ENCODE measurements at places on chromosomes 7 and 10.
A peak's percentile ranks its signal among the peaks of the same experiment; 100 is the strongest.

DNA sequence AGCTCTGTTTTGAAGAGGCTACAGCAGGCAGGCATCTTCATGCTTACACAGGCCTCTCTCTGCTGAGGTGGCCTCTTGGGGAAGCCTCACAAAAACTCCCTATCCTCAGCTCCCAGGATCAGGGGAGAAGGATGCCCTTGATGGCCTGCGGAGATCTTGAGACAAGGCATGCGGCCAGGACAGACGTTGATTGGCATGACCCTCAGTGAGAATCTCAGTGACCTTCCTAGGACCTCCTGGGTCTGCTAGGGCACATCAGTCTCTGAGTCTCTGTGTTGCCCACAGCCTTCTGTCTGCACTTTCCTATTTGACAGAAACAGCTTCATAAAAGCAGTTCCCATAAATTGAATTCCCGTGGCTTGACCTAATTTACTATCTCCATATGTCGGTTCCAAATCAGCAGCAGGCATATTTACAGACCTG is 1005.8 kb upstream of the C7orf33 start:
- DNase-seq, result no peak

- DNase-seq, result no peak
Observed at GRCh38 chr7:50952544-50952943, 169.8 kb upstream of the GRB10 start.

DNA sequence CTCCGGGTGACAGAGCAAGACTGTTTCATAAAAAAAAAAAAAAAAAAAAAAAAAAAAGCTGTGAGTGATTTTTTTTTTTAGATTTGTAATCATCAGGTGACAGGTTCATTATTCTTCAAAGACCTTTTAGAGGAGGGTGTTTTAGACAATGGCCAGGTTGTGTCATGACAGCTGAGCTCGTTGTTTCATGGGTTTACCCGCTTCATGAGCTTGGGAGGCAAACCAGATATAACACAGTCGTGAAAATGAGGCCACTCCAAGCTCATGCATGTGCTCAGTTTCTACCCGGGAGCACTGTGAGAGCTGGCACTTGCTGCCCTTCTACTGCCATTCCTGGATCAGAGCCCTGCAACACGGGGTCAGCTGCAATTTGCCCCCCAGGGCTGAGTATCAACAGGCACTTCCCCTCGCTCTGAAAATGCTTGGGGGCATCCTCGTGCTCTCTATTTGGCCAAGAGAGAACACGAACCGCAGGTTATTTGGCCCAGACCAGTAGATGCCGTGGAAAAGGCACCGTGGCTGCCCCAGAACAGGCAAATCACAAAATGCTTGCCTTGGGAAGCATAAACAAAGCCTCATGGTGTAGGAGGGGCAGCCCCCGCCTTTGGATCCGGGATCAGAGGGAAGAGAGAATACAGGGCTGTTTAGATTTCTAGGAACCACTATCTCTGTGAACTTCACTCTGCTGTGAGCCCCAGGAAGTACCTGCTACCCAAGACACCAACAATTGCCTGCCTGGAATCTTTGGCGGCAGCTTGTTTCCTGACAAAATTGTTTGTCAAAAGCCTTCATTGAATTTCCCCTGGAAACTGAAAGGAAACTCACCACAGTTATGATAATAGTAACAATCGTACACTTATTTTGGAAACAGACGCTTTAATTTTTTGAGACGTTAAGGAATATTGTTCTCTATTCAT is 371.0 kb downstream of the FRMD4A start:
- no peak for DNase-seq

- peak; percentile 55 for DNase-seq
Observed at GRCh38 chr10:3761021-3761686, 23.9 kb downstream of the KLF6 start.

GRCh38 chr10:26318672-26319071 is 102.1 kb downstream of the GAD2 start:
- DNase-seq, result no peak

DNA sequence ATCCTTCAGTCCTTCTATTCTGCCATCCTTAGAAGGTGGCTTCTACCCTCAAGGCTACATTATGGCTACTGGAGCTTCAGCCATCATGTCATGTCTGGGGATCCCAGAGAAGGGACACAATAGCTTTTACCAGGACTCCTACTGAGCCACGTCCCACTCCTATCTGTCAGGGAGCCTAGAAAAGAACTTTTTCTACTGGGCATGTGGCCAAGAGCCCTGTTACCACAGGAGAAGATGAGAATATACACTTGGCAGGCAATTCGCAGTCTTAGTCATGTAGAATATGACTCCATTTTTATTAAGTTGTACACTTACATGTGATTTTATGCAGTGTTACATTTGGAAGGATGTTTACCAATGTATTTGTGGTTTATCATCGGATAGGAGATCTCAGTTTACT is 64.6 kb upstream of the KCNMA1 start:
- DNase-seq, result peak; percentile 33

GRCh38 chr10:5905854-5906507 is 15.9 kb downstream of the FBH1 start:
- DNase-seq, result no peak

GRCh38 chr10:72079356-72079755 is 9.0 kb downstream of the SPOCK2 start:
- DNase-seq, result peak; percentile 81

DNA sequence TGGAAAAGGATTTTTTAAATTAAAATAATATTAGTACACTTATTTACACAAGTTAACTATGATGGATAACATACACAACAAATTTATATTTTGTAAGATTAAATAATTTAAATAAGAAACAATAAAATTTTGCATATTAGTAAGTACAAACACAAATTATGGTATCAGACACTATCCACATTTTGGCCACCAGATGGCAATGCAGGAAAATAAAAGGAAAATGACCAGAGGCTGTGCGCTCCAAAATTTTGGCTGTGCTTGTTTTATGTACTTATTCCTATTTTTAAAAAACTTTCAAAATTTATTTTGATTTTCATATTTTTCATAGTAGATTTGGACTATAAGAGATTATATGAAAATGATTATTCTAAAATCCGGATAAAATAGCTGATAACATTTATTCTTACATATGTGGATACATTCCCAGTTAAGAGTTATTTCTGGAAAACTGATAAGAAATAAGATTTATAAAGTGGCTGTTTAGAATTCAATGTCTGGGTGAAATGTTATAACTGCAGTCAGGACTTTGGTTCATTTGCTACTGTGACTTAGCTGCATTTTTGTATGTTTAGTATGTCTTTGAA is 274.7 kb upstream of the HGF start:
- no peak for DNase-seq

DNA sequence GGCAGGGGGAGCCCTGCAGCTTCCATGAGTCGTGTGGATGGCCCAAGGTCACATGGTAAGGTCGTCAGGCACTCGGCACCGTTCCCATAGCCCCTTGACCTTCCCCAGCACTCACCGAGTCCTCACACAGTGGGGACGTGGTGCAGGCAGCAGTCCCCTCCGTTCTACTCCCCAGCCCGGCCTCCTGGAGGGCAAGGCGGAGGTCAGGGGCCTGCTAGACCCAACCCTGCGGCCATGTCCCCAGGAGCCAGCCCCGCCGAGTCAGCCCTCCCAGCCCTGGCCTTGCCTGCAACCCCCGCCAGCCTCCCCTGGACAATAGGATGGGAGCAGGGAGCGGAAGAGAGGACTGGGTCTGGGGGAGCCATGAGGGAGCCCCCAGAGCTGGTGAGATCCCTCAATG is 65.2 kb downstream of the ELFN1 start:
- DNase-seq, result no peak

GRCh38 chr10:88901206-88901983 is 21.4 kb downstream of the STAMBPL1 start:
- DNase-seq, result peak; percentile 82

GRCh38 chr10:114474989-114475388 is 70.7 kb upstream of the AFAP1L2 start:
- no peak for DNase-seq

DNA sequence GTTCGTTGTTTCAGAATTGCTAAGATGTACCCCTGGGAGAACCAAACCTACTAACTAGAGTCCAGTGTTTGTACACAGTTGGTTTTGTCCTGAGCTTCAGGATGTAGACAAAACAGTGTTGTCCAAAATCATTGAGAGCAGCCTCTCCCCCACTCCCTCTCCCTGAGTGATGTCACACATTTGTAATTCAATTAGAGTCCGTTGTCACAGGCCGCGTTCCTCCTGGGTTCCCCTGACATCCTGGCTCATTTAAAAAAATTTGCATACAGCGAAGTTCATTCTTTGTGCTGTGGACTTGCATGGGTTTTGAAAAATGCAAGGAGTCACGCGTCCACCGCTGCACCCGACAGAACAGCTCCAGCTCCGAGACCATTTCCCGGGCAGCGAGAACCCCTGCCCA is 10.3 kb downstream of the GRIFIN start:
- DNase-seq, result no peak

GRCh38 chr10:12741360-12741804 is 260.1 kb downstream of the CCDC3 start:
- no peak for DNase-seq

GRCh38 chr7:12731214-12731656 is 43.8 kb downstream of the ARL4A start:
- DNase-seq, result no peak

DNA sequence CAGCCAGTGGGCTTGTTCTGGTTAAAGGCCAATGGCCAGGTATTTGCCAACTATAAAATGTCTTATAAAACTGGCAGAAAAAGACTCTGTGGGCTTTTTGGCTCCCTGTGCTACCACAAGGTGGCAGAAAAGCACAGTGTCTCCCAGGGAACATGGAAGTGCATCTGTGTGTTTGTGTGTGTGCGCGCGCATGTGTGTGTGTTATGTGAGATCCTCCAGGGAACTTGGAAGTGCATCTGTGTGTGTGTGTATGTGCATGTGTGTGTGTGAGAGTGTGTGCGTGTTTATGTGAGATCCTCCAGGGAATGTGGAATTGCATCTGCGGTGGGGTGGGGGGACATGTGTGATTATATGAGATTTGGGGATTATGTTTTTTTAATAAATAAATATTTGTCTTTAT is 30.2 kb upstream of the ABI1 start:
- DNase-seq, result peak; percentile 22

DNA sequence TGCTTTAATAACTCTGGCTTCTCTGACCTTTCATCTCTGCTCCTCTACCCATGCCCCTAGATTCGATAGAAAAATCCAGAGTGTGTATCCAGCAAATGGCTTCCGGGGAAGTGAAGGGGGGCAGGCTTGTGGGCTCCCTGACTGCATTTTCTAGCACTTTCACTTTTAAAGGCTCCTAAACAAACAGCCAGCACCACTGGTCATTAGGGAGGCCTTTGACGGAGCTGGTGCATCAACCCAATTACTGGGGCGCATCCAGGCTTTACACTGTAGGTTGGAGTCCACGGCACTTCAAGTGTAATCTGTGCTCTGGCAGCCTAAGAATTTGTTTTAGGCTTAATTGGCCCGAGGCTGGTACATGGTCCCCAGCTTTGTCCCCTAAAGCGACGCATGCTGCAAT is 291.9 kb downstream of the GFRA1 start:
- DNase-seq, result no peak

GRCh38 chr10:44662051-44662450 is 249.1 kb upstream of the TMEM72 start:
- DNase-seq, result no peak

DNA sequence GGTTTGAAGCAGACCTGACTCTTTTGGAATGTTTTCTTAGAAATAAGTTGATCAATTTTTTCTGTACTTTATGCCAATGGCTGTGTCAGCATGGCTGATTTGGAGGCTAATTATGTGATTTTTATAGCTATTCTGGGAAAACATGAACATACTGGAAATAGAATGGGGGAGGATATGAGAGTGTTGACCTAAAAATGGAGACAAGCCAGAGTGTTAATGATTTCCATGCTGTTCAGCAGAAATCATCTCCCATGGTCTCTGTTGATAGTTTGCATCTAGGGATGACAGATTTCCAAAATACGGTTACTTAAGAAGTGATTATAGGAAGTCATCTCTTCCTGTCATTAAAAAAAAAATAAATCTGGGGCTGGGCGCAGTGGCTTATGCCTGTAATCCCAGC is 32.7 kb upstream of the DMTF1 start:
- no peak for DNase-seq

DNA sequence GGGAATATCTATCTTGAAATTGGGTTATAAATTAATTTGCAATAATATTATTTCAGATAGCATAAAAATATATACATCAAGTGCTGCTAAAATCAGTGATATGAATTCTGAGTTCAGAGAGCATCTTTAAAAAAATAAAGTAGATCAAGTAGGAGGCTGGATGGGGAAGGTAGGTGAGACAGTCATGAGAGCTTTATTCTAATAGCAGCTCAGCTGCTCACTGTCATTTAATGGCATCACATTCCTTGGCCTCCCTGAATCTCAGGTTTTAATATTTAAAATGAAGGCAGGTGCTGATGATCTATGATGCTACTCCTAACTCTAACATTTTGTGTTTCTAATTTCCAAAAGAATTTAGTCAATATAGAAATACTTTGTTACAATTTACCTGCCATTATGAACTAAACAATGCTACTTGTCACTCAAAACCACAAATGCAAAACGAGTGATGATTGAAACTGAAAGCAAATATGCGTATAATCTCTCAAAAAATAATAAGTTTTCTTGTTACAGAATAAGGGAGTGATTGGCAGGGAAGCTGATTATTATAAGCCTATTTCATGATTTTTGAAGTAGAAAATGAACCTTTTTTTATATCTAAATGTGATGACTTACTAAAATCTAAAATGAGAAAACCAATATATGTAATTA is 147.6 kb upstream of the CSTF2T start:
- no peak for DNase-seq

DNA sequence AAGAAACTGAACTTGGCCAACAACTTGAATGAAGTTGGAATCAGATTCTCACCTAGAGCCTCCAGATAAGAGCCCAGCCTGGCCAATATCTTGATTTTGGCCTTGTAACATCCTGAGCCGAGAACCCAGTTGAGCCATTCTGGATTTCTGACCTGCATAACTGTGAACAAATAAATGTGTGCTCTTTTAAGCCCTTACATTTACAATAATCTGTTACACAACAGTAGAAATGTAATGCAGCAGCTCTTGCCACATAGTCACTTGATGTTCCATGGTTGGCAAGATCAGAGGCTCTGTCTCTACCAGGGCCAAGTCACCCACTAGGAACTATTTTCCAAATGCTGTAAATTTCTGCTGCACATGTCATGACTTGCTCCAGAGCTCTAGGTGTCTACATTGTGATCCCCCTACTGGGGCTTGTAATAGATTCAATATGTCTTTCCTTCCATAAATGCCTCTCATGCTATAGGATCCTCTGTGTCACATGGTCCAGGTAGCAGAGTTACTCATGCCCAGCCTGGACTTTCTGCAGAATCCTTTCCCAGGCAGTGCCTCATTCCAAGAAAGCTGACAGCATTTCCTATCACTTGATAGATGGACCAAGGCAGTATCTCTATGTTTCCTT is 11.4 kb upstream of the RBM20 start:
- DNase-seq, result no peak

DNA sequence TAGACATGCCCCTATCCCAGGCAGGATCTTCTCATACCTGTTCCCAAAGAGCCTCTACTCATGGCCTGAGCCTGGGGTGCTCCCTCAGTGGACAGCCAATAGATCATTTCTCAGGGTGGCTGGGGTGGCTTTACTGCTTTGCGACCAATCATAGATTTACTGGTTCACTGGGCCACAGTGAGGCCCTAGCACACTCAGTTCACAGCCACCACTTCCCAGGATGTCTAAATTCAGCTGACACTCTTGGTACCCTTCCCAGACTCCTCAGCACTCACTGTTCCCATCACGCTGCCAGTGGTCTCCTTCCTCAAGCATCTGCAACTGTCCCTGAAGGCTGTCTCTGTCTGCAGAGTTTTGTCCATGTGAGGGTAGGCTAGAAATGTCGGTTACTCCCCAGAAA is 50.6 kb downstream of the ARHGAP22 start:
- DNase-seq, result no peak

- DNase-seq, result no peak
Observed at GRCh38 chr7:100090527-100091410, 2.0 kb downstream of the COPS6 start.

GRCh38 chr7:108293149-108293612 is 163.0 kb upstream of the LAMB4 start:
- DNase-seq, result no peak
